Right renal cortex interstitium (tissue), 3 donors: ENCODE measurements at places on chromosomes 6 and 20. TPM values are rescaled to one million over a fixed set of nuclear protein-coding genes. Genes with fewer than 3 reads are reported as not detected.
A peak's percentile ranks its signal among the peaks of the same experiment; 100 is the strongest.

CYP39A1 gene
- 7.9 TPM for polyA plus RNA-seq

FAM229B gene
- polyA plus RNA-seq, result 52.5 TPM

NFATC2 gene
- 1.4 TPM for polyA plus RNA-seq

TRAPPC3L gene
- polyA plus RNA-seq, result 0.50 TPM

EPHA7 gene
- 48.7 TPM for polyA plus RNA-seq

DNA sequence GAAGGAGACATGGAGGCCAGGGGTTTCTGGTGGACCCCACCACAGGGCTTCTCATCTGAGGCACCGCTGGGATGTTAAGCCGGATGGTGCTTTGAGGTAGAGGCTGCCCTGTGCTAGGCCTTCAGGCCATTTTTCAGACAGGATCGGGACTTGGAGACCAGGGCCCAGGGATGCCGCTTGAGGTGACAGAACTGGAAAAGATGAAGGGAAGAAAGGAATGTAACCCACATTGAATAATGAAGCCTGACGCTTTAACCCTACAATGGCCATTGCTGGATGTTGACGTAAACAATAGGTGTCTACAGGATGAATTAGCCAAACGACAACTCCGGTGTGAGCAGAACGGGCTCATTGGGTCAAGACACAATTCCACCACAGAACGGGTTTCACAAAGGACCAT, 62.5 kb downstream of the CEBPB start:
- DNase-seq, result no peak

- DNase-seq, result no peak
Measured at GRCh38 chr6:91094806-91095475, 508.1 kb upstream of the MAP3K7 start.

GRCh38 chr6:17334265-17334664, 53.1 kb downstream of the RBM24 start:
- DNase-seq, result no peak

DNA sequence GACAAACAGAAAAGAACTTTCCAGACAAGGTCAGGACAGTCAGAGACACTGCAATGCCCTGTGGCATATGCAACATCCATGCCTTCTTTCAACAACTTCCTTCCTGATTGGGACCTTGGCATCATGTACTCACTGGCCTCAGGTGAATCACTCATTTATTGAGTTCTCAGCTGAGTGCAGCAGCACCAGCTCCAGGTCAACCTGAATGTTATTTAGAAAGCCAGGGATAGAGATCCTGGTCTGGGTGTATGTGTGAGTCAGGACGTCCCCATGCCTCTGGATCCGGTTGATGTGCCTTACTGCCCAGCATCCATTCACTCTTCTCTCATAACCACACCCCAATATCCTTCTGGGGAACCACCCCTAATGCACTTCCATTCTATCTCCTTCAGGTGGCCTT, 54.4 kb downstream of the SNRNP48 start:
- no peak for DNase-seq

GRCh38 chr6:31785475-31785874, 8.3 kb upstream of the VWA7 start:
- DNase-seq, result no peak

GRCh38 chr6:71043902-71044301, 87.0 kb upstream of the B3GAT2 start:
- DNase-seq, result no peak

- no peak for DNase-seq
Measured at GRCh38 chr20:64236137-64237088, 19.1 kb upstream of the PCMTD2 start.

GRCh38 chr20:21615617-21616080, 89.8 kb upstream of the PAX1 start:
- DNase-seq, result peak; percentile 37

- DNase-seq, result no peak
Measured at GRCh38 chr6:136502786-136503185, 47.4 kb downstream of the MAP7 start.

DNA sequence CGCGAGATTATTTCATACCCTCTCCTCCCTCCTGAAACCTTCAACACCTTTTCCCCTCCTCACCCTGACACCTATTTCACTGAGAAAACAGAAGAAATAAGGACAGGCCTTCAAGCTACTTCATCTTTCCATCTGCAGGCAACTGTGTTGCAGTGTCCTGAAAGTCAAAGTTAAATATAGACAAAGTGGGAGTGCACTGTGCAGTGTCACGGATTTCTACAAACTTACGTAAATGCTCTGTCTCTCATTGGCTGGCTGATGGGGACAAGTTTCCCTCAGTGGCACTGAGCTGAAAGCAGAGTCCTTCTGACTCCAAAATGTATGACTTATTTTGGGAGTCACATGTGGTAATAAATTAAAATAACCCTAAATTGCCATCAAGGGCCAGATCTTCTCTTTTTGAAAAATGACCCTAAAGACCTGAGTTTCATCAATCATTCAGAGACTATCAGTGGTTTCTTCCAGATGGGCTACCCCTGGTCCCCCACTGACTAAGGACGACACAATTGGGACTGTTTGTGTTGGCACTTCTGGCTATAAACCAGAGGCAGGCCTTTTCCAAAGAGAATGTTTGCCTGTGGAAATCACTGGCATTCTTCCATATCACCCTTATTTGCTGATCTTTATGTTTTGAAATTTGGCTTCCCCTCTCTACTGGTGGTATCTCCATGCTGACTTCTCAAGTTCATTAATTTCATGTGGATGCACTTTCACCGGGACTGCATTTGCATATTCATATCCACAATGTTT, 21.6 kb downstream of the ALDH8A1 start:
- DNase-seq, result no peak

DNA sequence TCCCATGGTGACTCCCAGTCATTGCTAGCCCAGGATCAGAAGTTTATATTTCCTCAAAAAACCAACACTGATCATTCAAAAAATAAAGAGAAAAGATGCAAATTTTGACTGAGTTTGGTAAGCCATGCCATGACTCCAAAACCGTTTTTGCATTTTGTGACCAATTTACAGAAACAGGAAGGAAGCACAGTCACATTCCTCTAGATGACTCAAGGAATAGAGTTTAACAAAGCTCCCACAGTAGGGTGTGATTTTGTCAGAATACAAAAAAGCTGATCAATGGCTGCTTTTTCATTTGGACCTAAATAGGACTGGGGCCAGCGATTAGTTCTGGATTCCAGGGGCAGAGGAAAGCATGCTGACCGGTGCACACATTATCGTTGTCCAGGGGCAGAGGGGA, 179.4 kb upstream of the AFDN start:
- DNase-seq, result no peak

DNA sequence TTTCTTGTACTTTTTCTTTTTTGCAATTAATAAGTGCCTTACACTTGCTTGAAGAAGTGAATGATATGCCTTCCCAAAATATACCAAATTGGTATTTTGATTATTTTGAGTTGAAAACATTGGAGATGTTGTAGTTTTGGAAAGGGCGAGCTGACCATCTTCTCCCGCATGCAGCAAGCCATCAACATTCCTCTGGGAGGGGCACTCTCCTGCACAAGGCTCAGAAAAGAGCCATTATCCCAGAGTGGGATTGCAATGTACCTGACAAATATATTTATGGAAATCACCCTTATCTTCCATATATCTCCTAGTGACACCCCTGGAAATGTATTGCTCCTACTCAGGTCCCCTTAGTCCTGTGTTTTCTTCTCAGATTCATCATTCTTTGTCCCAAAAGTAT, 22.8 kb upstream of the PNRC1 start:
- DNase-seq, result no peak

DNA sequence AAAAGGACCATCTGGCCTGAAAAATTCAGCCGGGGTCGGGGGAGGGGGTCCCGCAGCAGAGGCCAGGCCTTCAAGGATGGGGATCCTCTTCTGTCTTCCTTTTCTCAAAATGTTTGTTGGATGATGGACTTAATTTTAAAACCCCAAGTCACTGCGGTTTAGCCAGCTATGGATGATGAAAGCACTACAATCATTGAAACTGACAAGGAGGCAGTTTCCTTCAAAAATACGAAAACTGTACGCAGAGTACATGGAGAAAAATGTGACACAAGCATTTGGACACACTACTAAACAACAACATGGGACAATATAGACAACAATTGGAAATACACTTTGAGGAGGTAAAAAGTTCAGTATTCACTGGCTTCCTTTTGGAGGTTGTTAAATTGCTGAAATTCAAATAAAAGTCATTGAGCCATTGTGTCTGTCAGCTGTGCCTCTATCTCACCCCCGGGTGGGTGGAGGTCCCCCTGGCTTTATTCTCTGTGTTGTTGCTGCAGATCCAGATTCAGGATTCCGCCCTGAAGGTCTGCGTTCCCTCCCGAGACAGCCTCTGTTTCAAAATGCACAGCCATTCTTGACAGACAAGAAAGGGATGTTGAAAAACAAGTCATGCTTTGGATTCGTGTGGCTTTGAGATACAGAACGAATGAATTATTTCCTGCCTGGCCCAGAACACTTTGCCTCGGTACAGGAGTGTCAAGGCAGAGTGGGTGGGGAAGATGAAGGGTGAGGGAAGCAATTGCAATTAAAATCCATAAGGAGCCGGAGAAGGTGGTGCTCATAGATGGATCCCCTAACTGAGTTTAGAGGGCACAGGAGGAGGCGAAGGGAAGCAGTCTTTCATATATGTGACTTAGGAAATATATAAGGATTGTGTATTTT, 118.2 kb downstream of the TTLL2 start:
- no peak for DNase-seq

DNA sequence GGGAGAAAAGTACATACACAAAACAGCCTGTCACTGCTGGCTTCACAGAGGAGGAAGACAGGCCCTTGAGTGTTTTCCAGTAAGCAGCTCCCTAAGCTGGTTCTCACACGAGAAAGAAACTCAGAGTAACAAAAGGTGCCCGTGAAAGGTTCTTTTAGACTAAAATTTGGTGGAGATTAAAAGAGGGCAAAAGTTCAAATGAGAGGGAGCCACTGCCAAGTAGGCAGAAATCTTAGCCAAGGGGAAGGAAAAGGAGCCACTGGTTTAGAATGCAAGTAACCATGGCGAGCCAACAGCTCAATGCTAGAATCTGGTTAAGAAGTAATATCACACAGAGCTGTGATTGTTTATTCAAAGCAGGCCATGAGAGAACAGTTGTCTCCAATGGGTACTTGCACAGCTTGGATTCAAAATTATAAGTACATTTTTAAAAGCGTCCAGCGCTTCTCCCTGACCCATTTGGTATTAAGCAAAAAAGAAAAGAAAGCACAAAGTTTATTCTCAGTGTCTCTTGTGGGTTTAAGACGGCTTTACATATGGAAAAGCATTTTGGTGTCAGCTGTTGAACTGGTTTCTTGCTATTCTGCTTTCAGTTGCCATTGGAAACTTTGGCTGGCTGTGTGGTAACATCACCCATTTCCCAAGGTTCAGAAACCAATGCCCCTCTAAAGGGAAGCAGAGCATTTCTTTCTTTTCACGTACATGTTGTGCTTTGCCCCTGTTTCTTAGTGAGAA, 648.5 kb downstream of the RNF144B start:
- no peak for DNase-seq

- no peak for DNase-seq
Measured at GRCh38 chr6:73665686-73666319, 12.0 kb upstream of the SLC17A5 start.

- DNase-seq, result no peak
Measured at GRCh38 chr6:79184086-79184485, 50.4 kb downstream of the HMGN3 start.

DNA sequence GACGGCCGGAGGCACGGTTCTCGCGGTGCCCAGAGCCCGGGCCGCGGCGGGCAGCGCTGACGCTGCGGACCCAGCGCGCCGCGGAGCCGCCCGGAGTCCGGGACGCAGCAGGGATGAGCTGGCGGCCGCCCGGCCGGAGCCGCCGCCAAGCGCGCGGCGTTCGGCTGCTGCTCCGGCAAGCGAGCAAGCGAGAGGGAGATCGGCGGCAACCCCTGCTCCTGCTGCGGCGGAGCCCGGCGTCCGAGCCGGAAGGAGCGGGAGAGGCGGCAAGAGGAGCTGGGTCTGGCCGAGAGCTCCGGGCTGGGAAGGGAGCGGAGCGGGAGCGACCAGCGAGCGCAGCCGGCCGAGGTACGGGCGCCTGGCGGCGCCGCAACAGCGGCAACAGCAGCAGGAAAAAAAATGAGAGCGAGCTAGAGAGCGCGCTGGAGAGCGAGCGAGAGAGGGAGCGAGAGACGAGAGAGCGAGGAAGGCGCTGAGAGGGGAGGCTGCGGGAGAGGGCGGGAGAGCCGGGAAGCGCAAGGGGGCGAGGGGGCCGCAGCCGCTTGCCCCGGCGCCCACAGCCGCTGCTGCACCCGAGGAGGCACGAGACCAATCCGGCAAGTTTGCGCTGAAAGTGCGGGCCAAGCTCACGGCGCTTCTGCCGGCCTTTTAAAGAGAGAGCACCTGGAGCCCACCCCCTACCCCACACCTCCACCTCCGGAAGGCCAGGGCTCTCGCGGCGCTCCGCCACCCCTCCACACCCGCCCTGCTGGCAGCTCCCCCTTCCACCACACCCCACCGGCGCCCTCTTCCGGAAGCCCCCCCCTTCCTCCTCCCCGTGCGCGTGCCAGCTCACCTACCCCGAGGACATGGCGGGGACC, 496 bp downstream of the GRM4 start:
- no peak for DNase-seq

DNA sequence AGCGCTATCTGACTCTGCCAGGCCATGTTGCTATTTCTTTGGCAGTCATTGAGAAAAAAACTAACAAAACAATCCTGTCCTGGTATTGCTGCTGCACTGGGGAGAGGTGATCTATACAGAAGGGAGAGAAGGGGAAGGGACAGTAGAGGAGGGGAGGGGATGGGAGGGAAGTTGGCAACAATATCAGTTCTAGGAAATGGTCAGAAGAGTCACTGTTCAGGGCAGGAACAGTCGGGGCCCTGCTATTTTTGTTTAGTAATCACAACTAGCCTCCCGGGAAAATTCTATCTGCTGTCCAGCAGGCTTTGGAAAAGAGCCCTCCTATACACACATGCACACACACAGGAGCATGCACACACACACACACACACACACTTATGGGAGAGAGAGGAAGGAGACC, 142.3 kb upstream of the CARMIL1 start:
- DNase-seq, result no peak

DNA sequence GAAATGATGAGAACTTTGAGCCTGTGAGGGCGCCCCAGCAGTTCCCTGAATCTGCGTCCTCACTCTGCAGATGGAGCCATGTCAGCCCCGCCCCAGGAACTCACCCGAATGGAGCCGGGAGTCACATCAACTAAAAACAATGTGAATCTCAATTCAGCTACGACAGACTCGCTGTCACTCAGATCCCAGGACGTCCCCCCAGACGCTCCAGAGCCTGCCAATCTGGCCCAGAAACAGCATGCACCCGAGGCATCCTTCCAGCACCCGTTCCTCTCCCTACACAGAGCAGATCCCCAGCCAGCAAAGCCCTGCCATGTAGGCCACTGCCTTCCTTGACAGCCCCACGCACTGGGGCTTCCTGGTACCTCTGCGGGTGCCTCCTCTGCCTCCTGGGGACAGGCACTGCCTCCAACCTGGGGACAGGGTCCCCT, 248.0 kb downstream of the TTLL2 start:
- DNase-seq, result no peak

- no peak for DNase-seq
Measured at GRCh38 chr6:70398783-70399728, 14.3 kb upstream of the FAM135A start.

- no peak for DNase-seq
Measured at GRCh38 chr6:106051226-106051625, 34.9 kb upstream of the PRDM1 start.
